ENCODE measurements at places on chromosomes 6 and 20.

DNA sequence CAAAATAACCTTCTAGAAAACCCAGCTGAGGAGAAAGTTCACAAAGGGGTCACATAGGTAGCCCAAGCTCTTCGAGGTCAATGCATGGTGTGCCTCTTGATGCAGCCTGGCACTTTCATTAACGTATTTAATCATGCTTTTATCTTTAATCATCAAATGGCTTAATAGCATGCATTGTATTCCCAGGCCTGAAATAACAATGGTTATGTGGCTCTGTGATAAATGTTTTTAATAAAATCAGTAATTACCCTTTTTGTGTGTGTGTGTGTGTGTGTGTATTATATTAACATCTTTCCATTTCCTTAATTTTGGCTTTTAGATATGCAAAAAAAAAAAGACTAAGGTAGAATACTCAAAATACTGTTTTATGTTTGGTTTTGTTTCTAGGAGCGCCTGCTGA lies 681.8 kb downstream of the PTPRT start:
- DNase-seq = no peak

DNA sequence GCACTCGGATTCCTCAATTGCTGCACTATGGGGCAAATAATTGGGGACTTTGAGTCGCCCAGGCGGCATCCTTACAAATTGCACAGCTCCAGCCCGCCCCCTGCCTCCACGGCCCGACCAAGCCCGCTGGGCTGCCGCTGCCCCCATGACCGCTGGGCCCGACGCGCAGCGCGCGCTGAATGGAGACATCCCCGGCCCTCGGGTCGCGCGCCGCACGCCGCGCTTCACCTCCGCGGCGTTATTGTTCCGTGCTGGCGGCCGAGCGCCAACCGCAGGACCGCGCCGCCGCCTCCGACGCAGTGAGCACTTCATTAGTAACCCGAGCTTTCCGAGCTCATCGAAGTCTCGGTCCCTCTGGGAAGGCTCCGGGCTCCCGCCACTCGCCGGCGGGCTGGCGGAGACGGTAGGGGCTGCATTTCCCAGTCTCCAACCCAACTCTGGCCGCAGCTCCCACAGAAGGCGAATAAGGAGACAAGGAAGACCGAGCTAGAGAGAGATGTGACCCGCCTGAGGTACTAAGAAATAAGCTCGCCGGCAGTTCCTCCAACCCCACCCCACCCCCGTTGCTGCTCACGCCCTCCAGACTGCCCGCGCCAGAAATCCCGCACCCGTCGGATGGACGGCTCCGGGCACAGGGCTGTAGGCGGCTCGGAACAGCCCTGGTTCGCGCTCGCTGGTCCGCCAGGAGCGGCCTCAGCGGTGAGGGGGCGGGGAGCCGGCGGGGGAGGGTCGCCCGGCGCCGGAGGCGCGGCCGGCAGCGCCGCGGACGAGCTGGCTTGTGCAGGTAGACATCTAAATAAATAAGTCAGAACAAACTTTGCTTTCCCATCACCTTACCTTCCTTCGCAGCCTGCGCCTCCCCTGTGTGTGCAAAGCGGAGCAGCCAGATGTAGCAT lies 703 bp downstream of the EPHA7 start:
- DNase-seq = peak; percentile 67

DNA sequence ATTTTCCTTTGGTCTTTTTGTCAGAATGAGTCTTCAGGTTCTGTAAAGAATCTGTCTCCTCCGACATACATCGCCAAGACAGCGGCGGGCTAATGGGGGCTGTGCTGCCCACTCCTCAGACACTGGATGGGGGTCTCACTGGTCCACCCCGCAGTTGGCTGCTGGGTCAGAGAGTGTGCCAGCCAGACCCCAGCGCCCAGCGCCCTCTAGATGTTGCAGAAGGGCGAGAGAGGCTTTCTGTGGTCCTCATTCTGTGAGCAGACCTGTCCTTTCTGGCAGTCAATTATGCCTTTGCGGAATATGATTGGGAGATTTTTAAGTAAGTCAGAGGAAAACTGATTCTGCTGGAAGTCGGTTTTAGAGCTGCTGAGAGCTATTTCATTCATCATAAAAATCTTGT lies 7.8 kb upstream of the CCR6 start:
- peak; percentile 9 for DNase-seq

DNA sequence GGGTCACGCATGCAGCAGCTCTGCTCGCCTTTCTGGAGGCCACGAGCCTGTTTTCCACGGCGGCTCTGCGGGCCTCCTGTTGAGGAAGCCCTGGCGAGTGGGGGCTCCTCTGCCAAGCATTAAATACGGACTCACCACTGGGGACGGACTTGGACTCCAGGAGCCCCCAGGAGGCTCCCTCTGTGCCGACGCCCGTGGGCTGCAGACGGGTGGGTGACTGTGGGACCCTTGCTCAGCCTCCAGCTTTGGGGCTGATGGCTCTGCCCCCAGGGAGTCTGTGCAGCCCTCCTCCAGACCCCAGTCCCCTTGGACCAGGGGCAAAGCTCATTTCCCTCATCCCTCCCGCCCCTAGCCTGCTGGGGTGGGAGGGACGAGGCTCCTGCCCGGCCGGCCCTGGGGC lies 236.2 kb downstream of the TAF4 start:
- no peak for DNase-seq

GRCh38 chr6:87922196-87922946 lies 125.3 kb upstream of the SPACA1 start:
- no peak for DNase-seq

GRCh38 chr20:57940868-57941522 lies 231.2 kb upstream of the PMEPA1 start:
- DNase-seq = no peak

GRCh38 chr6:82381278-82381677 lies 17.7 kb downstream of the TPBG start:
- DNase-seq = no peak

DNA sequence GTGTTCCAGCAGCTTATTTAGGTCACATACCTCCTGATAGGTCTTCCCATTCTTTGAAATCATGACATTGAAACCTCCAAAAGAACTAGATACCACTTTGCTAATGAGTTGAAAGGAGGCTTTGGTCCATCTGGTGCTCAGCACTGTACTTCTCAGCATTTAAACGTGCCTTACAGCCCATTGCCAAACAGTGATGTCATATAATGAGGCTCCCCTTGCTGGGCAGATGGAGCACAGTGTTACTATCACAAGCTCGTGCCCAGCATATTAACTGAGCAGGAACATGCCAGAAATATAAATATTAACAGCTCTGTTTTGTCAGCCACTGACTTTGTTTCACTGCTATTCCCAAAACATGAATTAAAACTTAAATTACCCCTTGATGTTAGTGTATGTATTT lies 25.5 kb upstream of the MAPK13 start:
- no peak for DNase-seq

DNA sequence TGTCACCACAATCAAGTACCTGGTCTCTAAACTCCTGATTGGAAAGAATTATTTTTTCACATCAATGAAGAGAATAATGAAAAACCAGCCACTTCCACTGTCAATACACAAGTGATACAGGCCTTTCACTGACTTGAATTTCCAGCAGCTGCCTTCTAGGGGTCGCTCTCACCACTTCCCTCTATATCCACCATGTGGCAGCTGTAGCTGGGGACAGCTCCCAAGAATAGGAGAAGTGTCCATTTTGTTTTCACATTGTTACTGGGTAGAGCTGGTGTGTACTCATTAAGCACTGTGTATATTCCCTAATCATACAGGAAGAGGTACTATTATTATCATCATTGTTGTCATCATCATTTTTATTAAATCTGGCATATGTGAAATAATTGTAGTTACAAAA lies 438.4 kb upstream of the SPTLC3 start:
- DNase-seq = peak; percentile 57

- DNase-seq = no peak
These were observed 25.3 kb upstream of the TOP1 start for GRCh38 chr20:41003143-41003935.

- no peak for DNase-seq
These were observed at the start of gene WFDC5 for GRCh38 chr20:45114465-45115385. WFDC5 (minus strand) TSS chr20:45115174; CDS start chr20:45115083, 91 bp downstream.

DNA sequence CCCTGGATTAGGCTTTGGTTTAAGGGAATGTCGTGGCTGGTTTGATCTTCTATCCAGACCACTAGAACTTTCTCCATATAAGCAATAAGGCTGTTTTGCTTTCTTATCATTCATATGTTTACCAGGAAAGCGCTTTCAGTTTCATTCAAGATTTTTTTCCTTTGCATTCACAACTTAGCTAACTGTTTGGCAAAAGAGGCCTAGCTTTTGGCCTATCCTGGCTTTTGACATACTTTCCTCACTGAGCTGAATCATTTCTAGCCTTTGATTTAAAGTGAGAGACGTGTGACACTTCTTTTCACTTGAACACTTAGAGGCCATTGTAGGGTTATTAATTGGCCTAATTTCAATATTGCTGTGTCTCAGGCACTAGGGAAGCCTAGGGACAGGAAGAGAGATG lies 1.7 kb upstream of the FAM50B start:
- DNase-seq = no peak

- DNase-seq = peak; percentile 65
These were observed 17.5 kb upstream of the ZSCAN9 start for GRCh38 chr6:28207510-28208110.

DNA sequence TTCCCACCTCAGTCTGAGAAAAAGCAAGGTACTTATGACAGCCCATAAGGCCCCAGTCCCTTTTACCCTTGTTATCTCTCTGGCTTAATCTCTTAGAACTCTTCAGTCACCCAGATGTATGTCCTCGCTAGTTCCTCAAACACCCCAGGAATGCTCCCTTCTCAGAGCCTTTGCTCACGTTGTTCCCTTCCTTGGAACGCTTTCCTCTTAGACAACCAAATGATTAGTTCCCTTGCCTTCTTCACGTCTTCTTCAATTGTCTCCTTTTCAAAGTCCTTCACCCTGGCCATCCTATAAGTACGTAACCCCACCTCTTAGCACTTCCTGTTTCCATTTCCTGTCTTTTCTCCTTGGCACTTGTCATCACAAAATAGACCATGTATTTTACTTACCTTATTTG lies 1.1 kb upstream of the APOBEC2 start:
- no peak for DNase-seq

DNA sequence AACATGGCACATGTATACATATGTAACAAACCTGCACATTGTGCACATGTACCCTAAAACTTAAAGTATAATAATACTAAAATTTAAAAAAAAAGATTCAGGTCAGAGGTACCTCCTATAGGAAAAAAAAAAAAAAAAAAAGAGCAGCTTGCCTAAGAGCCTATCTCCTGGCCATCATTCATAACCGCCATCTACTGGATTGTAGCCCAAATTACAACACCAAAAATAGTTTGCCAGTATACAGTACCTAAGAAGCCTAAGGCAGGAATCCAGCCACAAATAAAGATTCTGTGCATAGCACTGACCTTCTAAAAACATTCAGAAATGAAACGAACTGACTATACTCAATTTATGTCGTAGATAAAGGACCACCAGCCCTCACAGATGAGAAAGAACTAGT lies 438.4 kb upstream of the ADGRB3 start:
- no peak for DNase-seq

- no peak for DNase-seq
These were observed 555.3 kb upstream of the CHD6 start for GRCh38 chr20:42173440-42173839.

DNA sequence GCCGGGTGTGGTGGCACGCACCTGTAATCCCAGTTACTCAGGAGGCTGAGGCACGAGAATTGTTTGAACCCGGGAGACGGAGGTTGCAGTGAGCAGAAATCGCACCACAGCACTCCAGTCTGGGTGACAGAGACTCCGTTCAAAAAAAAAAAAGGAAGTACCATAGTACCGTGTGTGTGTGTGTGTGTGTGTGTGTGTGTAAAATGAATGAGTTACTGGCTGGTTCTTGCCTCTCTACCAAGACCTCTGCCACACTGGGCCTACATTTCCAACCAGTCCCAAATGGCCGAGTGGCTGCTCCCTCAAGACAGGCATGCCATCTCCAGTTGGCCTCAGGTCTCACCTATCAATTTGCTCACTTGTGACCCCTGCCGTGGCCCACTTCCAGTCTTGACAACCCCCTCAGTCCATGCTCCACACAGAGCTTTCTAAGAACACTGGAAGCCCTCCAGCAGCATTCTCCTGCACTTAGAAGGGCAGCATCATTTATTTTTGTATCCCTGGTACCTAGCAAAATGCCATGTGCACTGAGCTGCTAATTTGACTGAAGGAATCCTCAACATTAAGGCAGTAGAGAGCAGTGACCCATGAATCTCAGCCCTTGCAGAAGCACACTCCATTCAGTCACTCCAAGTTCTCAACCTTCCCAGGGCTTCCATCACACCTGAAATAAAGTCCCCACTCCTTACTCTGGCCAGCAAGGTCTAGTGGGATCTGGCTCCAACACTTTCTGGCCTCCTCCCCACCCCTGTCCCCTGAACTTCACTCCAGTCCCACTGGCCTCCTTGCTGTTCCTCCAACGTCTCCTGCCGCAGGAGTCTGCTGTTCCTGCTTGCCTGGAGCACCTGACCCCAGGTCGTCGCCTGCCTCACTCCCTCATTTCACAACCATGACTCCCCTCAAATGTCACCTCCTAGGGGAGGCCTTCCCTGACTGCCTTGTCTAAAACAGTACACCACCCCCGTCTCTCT lies 29.9 kb downstream of the COX4I2 start:
- no peak for DNase-seq

- DNase-seq = no peak
These were observed 95.8 kb upstream of the IRAK1BP1 start for GRCh38 chr6:78771586-78771985.

- no peak for DNase-seq
These were observed 384.6 kb downstream of the CDKAL1 start for GRCh38 chr6:20918868-20919267.

DNA sequence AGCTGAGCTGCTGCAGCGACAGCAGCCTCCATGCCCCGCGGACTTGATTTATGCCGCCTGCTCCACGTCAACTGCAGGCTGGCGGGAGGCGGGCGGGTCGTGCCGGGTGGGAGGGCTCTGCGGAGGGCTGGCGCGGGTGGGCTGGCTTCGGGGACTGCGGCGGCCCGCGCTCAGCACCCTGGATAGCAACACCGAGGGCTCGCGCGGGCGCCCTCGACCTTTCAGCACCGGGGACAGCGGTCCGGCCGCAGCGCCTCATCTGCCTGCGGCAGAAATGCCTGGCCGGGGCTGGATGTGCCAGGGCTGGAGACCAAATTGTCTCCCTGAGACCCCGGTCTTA lies 792 bp downstream of the SNAP25 start:
- peak; percentile 93 for DNase-seq

- DNase-seq = no peak
These were observed 108.6 kb downstream of the CDYL start for GRCh38 chr6:4884646-4885340.

- no peak for DNase-seq
These were observed 25.7 kb upstream of the HINT3 start for GRCh38 chr6:125930765-125931418.

All from endothelial cell (in vitro differentiated cells).